ENCODE measurements at places on chromosomes 16 and 17. TPM values are rescaled to one million over a fixed set of nuclear protein-coding genes. Genes with fewer than 3 reads are reported as not detected.

DNA sequence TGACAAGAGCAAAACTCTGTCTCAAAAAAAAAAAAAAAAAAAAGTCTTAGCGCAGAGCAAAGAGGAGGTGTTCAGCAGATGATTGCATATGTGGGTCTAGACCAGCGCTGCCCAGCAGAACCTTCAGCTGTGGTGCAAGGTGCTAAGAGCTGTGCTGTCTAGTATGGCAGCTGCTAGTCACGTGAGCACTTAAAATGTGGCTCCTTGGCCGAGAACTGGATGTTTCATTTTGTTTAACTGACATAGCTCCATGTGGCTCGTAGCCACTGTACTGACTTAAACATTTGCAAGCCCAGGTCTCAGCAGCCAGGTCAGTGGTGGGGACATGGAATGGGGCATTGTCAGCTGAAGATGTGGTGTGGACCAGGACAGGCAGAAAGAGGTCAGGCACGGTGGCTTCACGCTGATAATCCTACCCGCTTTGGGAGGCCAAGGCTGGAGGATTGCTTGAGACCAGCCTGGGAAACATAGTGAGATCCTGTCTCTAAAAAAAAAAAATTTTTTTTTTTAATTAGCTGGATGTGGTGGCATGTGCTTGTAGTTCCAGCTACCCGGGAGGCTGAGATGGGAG lies 9.2 kb downstream of the C1QTNF1 start:
- H3K4me1 ChIP-seq, result peaks cover 19% of the 10 kb centered on the region
- no peak overlapping the region for H3K27ac ChIP-seq
- no peaks in the 10 kb centered on the region for H3K27me3 ChIP-seq

GRCh38 chr16:55225972-55226542 lies 97.9 kb upstream of the IRX6 start:
- H3K27ac ChIP-seq, result no peak overlapping the region
- no peaks in the 10 kb centered on the region for H3K4me1 ChIP-seq
- H3K36me3 ChIP-seq, result no peaks in the 10 kb centered on the region
- H3K27me3 ChIP-seq, result no peaks in the 10 kb centered on the region
- no peak for DNase-seq

- H3K27ac ChIP-seq, result no peak overlapping the region
- H3K4me3 ChIP-seq, result no peak overlapping the region
- no peaks in the 10 kb centered on the region for H3K4me1 ChIP-seq
- peaks cover 35% of the 10 kb centered on the region for H3K27me3 ChIP-seq
These were observed 254.0 kb downstream of the KATNIP start for GRCh38 chr16:27803775-27804549.

GRCh38 chr17:62819511-62820221 lies 11.6 kb upstream of the MARCHF10 start:
- peak overlapping the region; percentile 24 for H3K4me3 ChIP-seq
- peak; percentile 99 for DNase-seq

DNA sequence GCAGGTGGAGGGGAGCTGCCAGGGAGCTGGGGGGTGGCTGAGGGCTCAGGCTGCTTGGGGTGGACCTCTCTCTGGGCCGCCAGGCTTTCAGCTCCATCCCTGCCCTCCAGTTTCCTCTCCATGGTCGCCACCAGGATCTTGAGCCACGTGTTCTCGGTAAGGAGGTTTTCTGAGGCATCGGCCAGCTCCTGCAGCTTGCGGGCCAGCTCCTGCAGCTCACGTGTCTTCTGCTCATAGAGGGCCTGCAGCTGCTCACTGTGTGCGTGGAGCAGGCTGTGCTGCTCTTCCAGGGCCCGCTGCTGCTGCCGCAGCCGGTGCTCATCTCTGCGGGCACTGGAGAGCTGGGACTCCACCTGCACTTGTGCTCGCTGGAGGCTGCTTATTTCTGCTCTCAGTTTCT lies 11.0 kb downstream of the SNN start:
- no peak overlapping the region for H3K27ac ChIP-seq
- H3K27me3 ChIP-seq, result no peaks in the 10 kb centered on the region
- H3K4me3 ChIP-seq, result no peak overlapping the region
- DNase-seq, result no peak
- H3K36me3 ChIP-seq, result peaks cover 64% of the 10 kb centered on the region
- H3K4me1 ChIP-seq, result peaks cover 30% of the 10 kb centered on the region

DNA sequence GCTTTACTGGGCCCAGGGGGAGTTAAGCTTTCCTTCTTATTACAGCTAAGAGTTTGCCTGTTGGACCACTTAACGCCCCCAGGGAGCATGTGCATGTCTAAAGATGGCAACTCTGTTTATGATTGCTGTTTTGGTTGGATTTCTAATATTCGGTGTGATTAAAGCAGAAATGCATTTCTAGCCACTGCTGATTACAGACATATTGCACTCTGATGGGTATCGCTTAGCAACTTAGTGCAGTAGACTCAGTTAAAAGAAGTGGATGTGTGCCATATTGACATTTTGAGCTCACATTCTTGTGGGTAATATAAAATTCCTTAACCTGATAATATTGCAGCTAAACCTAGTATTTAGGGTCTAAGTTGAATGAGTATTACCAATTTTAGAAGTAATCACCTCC lies 4.2 kb downstream of the NF1 start:
- no peaks in the 10 kb centered on the region for H3K36me3 ChIP-seq
- H3K27me3 ChIP-seq, result no peaks in the 10 kb centered on the region
- peak; percentile 31 for DNase-seq
- no peak overlapping the region for H3K27ac ChIP-seq
- no peak overlapping the region for H3K4me3 ChIP-seq

DNA sequence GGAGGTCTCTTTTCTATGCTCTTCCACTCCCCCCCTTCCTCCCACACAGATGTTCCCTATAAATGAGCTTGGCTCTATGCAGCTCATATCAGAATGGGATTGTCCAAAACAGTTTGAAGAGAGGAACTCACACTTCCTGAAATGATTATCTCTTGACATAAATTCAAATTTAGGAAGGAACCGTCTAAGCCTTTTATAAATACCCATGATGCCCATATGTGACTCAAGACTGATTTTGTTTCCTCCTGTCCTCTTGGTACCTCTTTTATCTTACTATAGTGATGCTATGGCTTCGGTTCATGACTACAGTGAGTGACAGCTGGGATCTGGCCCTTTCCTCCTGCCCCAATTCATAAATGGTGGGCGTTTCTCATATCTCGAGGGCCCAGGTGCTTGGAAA lies 16.6 kb upstream of the TERF2 start:
- no peaks in the 10 kb centered on the region for H3K27me3 ChIP-seq
- H3K27ac ChIP-seq, result no peak overlapping the region
- DNase-seq, result no peak
- H3K4me3 ChIP-seq, result no peak overlapping the region
- H3K4me1 ChIP-seq, result peaks cover 17% of the 10 kb centered on the region

GRCh38 chr17:50280068-50280467 lies 5.8 kb downstream of the TMEM92 start:
- peaks cover 17% of the 10 kb centered on the region for H3K4me1 ChIP-seq
- no peak overlapping the region for H3K27ac ChIP-seq

DNA sequence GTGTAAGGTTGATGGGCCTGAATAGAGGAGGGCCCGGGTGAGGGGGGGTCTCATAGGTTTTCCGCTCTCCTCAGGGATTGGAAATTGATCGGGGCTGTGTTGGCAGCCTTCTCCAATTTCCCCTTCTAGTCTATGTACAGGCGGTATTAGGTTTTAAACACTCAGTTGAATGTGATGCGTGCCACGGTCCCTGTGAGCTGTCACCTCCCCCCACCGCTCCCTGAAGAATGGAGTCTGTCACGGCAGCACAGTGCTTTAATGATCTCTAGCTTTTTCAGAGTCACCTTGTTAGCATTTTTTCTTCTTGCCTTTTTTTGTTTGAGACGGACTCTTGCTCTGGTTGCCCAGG lies 800 bp downstream of the COX4I1 start:
- peak overlapping the region; percentile 94 for H3K4me3 ChIP-seq
- peak overlapping the region; percentile 74 for H3K27ac ChIP-seq
- H3K36me3 ChIP-seq, result peaks cover 45% of the 10 kb centered on the region
- peaks cover 2% of the 10 kb centered on the region for H3K4me1 ChIP-seq

DNA sequence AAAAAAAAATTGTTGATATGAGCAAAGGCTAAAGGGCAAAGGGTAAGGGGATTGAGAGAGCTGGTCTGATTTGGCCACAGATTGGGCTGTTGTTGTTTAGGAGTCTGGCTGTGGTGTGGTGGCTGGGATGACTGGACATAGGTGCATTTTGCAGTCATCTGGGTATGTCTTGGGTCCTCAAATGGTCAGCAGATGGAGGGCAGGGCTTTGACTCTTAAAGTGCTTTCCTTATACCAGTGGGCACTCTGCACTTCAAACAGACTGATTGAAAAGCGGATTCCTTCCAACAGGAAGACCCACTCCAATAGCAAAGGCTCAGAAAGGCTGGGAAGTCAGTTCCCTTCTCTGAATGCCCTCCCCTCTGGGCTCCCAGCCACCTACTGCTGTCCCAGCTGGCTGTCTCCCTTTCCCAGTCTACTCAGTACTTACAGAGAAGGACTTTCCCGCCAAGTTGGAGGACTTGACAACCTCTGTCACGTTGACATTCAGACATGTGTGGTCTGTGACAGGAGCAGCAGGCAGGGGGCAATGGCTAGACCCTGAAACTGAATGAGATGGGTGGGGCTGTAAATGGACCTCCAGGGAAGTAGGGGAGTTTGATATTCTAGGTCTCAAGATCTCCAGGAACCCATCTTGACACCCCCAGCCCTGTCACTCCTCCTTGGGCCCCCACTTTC lies 19.6 kb upstream of the MFSD6L start:
- DNase-seq, result no peak
- no peaks in the 10 kb centered on the region for H3K27me3 ChIP-seq
- H3K4me3 ChIP-seq, result no peak overlapping the region
- no peaks in the 10 kb centered on the region for H3K36me3 ChIP-seq
- H3K27ac ChIP-seq, result no peak overlapping the region
- no peaks in the 10 kb centered on the region for H3K4me1 ChIP-seq

DNA sequence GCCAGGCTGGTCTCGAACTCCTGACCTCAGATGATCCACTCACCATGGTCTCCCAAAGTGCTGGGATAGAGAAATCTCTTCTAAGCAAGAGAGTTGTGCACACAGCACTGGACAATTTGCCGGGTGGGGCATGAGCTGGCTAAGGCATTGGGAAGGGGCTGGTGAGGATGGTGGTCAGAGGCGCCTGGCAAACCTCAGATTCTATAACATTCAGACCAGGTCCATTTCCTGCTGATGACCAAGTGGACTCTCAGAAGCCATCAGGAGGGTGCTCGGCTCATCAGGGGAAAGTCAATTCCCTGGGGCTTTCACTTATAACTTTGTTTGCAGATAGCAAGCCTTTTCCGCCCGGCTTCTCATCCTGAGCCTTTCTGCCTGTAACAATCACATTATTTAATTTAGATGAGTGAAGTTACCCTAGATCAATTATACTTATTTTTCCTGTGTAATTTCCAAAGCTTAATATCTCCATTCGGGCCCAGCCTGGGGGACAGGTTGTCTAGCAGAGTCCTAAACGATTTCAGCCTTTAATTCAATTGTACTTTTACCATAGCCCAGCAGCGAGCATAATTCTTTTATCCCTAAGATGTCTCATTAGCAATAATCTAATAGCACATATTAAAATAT lies 15.0 kb upstream of the SLC6A2 start:
- no peaks in the 10 kb centered on the region for H3K36me3 ChIP-seq
- H3K4me3 ChIP-seq, result no peak overlapping the region
- H3K4me1 ChIP-seq, result peaks cover 4% of the 10 kb centered on the region

DNA sequence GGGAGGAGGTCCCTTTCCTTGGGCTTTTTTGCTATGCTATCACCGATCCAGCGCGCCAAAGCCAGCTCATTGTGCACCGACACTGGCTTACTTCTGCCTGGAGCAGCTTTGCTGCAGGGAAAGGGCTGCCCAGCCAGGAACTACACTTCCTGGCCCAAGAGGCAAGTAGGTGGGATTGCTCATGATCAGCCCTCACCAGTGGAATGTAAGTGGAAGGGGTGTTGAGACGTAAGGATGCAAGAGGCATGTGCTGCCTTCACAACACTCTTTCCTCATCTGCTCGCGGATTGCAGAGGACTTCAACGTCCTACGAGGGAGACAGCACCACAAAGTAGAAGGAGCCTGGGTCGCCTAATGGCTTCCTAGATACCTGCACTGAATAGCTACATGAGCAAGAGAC lies 104.3 kb upstream of the FOXF1 start:
- no peak overlapping the region for H3K27ac ChIP-seq
- DNase-seq, result peak; percentile 47
- H3K4me1 ChIP-seq, result peaks cover 25% of the 10 kb centered on the region
- H3K27me3 ChIP-seq, result no peaks in the 10 kb centered on the region
- no peaks in the 10 kb centered on the region for H3K36me3 ChIP-seq
- no peak overlapping the region for H3K4me3 ChIP-seq

DNA sequence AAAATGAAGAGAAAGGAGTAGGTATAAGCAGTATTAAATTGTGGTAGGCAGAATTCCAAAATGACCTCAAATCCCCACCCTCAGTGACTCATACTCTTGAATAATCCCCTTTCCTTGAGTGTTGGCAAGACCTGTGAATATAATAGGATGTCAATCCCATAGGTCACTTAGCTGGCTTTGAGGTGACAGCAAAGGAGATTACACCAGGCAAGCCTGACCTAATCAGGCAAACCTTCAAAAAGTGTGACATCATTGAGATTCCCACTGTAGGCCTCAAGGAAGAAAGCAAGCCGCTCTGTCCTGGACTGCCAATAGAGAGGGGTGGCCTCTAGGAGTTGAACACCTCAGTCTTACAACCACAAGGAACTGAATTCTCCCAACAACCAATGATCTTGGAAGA lies 535.2 kb downstream of the RBFOX1 start:
- H3K4me1 ChIP-seq, result no peaks in the 10 kb centered on the region
- DNase-seq, result no peak

- no peaks in the 10 kb centered on the region for H3K36me3 ChIP-seq
- DNase-seq, result no peak
- no peak overlapping the region for H3K4me3 ChIP-seq
- no peaks in the 10 kb centered on the region for H3K4me1 ChIP-seq
- no peaks in the 10 kb centered on the region for H3K27me3 ChIP-seq
- H3K27ac ChIP-seq, result no peak overlapping the region
These were observed 12.8 kb upstream of the FBXL19 start for GRCh38 chr16:30910427-30911029.

DNA sequence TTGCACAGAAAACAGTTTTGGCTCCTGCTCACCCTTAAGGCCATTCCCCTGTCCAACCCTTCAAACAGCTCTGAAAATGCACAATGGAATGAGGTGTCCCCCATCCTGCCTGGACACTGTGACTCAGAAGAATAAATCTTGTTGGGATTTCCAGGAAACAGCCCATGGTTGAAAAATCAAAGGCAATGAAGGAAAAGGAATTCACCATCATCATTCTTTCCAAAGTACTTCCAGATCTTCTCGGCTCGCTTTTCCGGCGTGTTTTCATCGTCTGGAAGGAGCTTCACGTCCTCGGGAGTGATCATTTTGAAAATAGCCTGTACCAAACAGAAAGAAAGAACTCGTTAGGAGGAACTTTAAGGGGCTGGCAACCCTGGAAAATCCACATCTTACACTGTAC lies 4.3 kb downstream of the RCVRN start:
- H3K27ac ChIP-seq, result no peak overlapping the region
- DNase-seq, result peak; percentile 56
- H3K36me3 ChIP-seq, result no peaks in the 10 kb centered on the region
- peaks cover 14% of the 10 kb centered on the region for H3K4me1 ChIP-seq
- no peaks in the 10 kb centered on the region for H3K27me3 ChIP-seq

GRCh38 chr16:10178080-10178479 lies 4.1 kb downstream of the GRIN2A start:
- no peaks in the 10 kb centered on the region for H3K4me1 ChIP-seq
- no peak overlapping the region for H3K27ac ChIP-seq
- no peaks in the 10 kb centered on the region for H3K36me3 ChIP-seq
- H3K27me3 ChIP-seq, result peaks cover 5% of the 10 kb centered on the region
- no peak overlapping the region for H3K4me3 ChIP-seq
- no peak for DNase-seq

Gene HBM
- total RNA-seq, result not detected

Gene KRTAP4-6
- total RNA-seq, result not detected

Gene TMEM238L
- total RNA-seq, result not detected

Gene MYLK3
- total RNA-seq, result under 0.01 TPM

Gene PIK3R6
- total RNA-seq, result not detected

Gene CEP112
- 3.6 TPM for total RNA-seq

All from IMR-90 (cell line).